Right ventricle myocardium superior (tissue), 1 donor: ENCODE measurements at places on chromosomes 5 and 9.
A peak's percentile ranks its signal among the peaks of the same experiment; 100 is the strongest.

- DNase-seq, result no peak
Observed at GRCh38 chr5:7078901-7079300, 317.0 kb upstream of the ADCY2 start.

DNA sequence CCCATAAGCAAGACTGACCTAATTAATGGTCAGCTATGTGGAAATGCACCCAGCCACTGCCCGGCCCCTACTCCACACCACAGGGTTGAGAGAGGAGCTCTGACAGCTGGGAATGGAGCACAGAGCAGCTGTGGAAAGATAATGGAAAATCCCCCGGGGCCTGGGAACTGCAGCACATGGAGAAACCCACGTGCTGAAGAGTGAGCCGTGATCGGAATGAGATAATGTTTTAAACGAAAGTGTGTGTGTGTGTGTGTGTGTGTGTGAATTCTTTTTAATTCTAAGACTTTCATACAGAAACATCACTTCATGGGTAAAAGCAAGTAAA lies 13.1 kb upstream of the SLC12A7 start:
- DNase-seq, result peak; percentile 86

DNA sequence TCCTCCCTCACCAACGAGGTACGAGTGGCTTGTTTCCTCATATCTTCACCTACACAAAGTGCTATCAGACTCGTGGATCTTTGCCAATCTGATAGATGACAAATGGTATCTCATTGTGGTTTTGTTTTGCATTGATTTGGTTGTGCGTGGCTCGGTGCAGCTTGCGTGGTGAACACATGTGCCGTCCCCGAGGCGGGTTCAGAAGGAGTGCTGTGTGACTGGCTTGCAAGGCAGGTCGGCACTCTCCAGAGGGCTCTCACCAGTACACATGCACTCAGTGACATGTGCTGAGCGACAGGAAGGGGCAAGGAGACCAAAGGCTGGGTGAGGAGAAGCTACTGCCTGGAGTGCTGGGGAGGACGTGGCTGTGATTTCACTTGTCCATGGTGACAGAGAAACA lies 95.3 kb upstream of the PITX1 start:
- DNase-seq, result no peak

DNA sequence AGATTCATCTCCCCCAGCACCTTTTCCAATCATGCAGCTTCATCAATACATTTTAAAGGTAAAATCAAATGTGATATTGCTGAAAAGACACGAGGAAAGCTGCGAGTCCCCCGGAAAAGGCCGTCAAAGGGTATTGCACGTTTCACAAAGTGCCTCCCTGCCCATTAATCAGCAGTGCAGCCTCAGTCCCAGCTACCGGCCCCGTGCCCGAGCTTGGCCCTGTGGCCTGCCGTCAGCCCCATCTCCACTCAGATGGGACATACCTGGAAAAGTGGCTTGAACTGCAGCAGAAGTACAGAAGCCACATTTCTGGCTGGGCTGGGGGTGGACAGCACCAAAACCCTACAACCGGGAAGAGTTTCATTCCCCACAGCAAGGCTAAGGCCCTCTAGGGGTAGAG lies 39.9 kb upstream of the EQTN start:
- DNase-seq, result no peak

GRCh38 chr9:69107771-69108170 lies 66.3 kb upstream of the TJP2 start:
- DNase-seq, result no peak

DNA sequence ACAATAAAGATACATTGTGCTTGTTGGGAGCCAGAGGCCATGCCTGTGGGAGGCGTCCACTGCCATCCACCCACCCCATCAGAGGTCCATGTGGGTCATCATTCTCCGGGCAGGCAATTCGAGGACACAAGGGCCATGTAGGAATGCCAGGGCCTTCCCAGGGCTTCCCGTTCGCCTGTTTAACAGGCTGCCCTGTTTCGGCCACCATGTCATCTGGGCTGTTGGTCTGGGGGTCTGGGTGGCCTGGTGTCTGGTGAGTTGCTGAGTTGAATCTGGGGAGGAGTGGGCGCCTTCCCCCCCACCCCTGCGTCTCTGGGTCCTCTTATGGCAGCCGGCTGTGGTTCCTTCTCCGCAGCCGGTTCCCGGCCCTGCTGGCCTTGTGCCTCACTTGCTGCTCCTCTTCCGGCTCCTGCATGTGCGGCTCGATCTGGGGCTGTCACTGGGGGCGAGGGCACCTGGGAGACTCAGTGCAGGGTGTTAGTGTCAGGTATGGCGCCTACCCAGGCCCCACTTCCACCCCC lies 117.4 kb downstream of the WNK2 start:
- peak; percentile 31 for DNase-seq
